ENCODE measurements at places on chromosomes 2 and 18. TPM values are rescaled to one million over a fixed set of nuclear protein-coding genes. Genes with fewer than 3 reads are reported as not detected.

GRCh38 chr2:46377101-46377581, 79.9 kb downstream of the EPAS1 start:
- H3K27me3 ChIP-seq: no peaks in the 10 kb centered on the region
- no peaks in the 10 kb centered on the region for H3K4me1 ChIP-seq
- no peak overlapping the region for H3K4me3 ChIP-seq
- no peak for DNase-seq
- no peak overlapping the region for H3K27ac ChIP-seq

DAPL1 gene
- polyA plus RNA-seq: not detected

C2orf72 gene
- 0.02 TPM for polyA plus RNA-seq

- no peaks in the 10 kb centered on the region for H3K27me3 ChIP-seq
- H3K27ac ChIP-seq: no peak overlapping the region
- no peaks in the 10 kb centered on the region for H3K36me3 ChIP-seq
- no peak overlapping the region for H3K4me3 ChIP-seq
- DNase-seq: no peak
- H3K4me1 ChIP-seq: peaks cover 14% of the 10 kb centered on the region
Measured at GRCh38 chr2:28370354-28370753, 22.3 kb upstream of the FOSL2 start.

GRCh38 chr2:54772110-54772509, 48.6 kb downstream of the EML6 start:
- no peak overlapping the region for H3K4me3 ChIP-seq
- peak overlapping the region; percentile 68 for H3K27ac ChIP-seq
- peaks cover 31% of the 10 kb centered on the region for H3K4me1 ChIP-seq
- H3K27me3 ChIP-seq: no peaks in the 10 kb centered on the region
- peak; percentile 69 for DNase-seq

- no peak overlapping the region for H3K27ac ChIP-seq
- H3K27me3 ChIP-seq: no peaks in the 10 kb centered on the region
- no peaks in the 10 kb centered on the region for H3K4me1 ChIP-seq
Measured at GRCh38 chr18:44807766-44808165, 127.1 kb downstream of the SETBP1 start.

DNA sequence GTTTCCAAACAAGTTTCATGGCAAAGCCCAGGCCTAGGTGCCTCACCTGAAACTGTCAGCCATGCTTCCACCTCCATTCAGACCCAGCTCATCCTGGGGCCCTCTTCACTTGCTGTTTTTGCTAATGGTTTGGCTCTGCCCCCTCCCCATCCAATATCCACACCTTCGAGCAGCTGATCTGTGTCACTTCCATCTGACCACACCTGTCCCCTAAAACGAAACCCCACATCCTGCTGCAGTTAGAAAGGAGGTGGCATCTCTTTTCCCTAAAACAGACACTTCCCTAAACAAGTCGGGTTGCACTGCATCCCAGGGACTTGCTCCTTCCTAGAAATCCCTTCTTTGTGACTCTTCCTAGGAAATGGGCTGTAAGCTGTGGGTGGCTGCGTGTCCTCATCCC, 748.7 kb upstream of the SALL3 start:
- H3K27ac ChIP-seq: no peak overlapping the region
- no peaks in the 10 kb centered on the region for H3K36me3 ChIP-seq
- H3K27me3 ChIP-seq: no peaks in the 10 kb centered on the region
- H3K4me3 ChIP-seq: no peak overlapping the region
- DNase-seq: no peak
- H3K4me1 ChIP-seq: no peaks in the 10 kb centered on the region

LYG2 gene
- not detected for polyA plus RNA-seq

ST6GAL2 gene
- not detected for polyA plus RNA-seq

GRCh38 chr2:119367472-119368099, 809 bp downstream of the DBI start:
- no peak for DNase-seq
- peak overlapping the region; percentile 66 for H3K4me3 ChIP-seq
- H3K27ac ChIP-seq: peak overlapping the region; percentile 14
- peaks cover 18% of the 10 kb centered on the region for H3K36me3 ChIP-seq

DNA sequence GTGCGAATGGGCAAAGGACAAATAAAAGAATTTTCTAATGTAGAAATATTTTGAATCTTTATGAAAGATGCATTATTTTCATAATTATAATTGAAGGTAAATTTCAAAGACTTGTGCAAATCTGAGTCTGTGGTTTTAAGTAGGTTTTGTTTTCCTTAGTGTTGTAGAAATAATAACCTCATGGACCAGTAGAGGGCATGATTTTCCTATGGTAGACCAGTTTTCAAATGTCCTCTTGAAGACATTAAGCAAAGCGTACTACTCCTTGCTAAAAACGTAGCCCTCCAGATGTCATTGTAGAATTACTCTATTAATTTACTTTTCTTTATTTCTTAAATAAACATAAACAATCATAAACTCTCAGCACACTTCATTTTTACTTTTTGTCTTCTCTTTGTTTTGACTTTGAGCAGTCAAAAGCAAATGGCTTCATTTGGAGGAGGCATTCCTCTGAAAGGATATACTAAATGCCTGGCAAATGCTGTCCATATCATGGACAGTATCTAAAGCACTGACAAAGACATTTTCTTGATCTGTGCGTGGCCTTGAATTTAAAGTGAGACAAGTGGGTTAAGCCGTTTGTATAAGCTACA, 85.8 kb upstream of the FAM237A start:
- H3K4me3 ChIP-seq: no peak overlapping the region
- no peaks in the 10 kb centered on the region for H3K27me3 ChIP-seq
- DNase-seq: peak; percentile 72
- H3K4me1 ChIP-seq: no peaks in the 10 kb centered on the region

- no peak overlapping the region for H3K27ac ChIP-seq
- no peak for DNase-seq
- H3K4me3 ChIP-seq: no peak overlapping the region
- H3K4me1 ChIP-seq: peaks cover 5% of the 10 kb centered on the region
- H3K36me3 ChIP-seq: no peaks in the 10 kb centered on the region
Measured at GRCh38 chr2:30351949-30352348, 95.1 kb upstream of the LCLAT1 start.

GCC2 gene
- polyA plus RNA-seq: 2.7 TPM

FKBP7 gene
- polyA plus RNA-seq: 11.2 TPM

GRCh38 chr2:148936857-148937450, 61.9 kb downstream of the KIF5C start:
- no peaks in the 10 kb centered on the region for H3K4me1 ChIP-seq
- no peak overlapping the region for H3K27ac ChIP-seq
- H3K36me3 ChIP-seq: no peaks in the 10 kb centered on the region
- H3K27me3 ChIP-seq: no peaks in the 10 kb centered on the region
- no peak for DNase-seq
